Stimulated activated CD4-positive, alpha-beta T cell treated with anti-CD3 and anti-CD28 coated beads, TNF-alpha, amount 100 ng/mL, for 4 hours (primary cell): ENCODE measurements at places on chromosomes 4 and X.

DNA sequence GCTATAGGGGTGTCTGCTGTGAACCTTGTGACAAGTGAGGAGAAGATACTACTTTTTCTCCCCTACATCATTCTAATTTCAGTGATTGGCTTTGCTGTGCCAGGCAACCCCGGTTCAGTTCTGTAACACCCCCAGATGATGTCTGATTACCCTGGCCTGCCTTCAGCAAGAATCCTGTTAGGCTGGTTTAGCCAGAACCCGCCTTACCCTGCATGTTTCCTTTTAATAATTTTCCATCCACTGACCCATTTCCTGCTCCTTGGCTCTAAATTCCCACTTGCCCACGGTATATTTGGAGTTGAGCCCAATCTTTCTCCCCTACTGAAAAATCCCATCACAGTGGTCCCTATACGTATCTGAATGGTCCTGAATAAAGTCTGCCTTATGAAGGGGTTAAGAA lies 46.5 kb upstream of the HPSE start:
- DNase-seq = no peak

DNA sequence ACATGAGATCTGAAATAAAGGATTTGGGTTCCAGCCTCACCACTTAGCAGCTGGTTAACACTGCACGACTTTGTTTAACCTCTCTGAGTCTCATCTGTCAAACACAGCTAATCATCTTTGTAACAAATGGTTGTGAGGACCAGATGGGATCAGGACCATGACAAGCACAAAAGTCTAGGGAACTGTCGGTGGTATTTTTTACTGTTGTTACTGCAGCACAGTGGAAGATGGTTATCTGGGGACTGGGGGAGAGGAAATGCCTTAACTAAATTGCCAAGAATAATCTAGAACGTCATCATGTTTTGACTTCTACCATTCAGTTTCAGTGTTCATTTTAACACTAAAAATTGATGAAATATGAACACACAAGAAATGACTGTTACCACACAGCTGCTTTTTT lies 99.5 kb downstream of the ADGRA3 start:
- DNase-seq = no peak

DNA sequence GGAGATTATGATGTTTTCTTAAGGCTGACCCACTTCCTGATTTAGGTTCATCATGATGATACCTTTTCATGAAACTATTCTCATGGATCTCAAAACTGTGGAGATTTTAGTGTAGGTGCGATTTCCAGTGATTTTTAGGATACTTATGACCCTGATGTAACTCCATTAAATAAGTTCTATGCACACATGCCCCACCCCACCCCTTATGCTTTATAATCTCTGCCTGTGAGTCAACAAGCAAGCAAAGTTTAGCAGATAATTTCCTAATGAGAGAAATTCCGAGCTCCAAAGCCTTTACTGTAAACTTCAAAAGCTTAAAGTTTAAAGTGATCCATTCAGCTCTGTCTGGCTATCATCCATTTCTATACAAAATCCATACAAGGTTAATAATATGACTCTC lies 56.4 kb downstream of the C4orf33 start:
- no peak for DNase-seq

DNA sequence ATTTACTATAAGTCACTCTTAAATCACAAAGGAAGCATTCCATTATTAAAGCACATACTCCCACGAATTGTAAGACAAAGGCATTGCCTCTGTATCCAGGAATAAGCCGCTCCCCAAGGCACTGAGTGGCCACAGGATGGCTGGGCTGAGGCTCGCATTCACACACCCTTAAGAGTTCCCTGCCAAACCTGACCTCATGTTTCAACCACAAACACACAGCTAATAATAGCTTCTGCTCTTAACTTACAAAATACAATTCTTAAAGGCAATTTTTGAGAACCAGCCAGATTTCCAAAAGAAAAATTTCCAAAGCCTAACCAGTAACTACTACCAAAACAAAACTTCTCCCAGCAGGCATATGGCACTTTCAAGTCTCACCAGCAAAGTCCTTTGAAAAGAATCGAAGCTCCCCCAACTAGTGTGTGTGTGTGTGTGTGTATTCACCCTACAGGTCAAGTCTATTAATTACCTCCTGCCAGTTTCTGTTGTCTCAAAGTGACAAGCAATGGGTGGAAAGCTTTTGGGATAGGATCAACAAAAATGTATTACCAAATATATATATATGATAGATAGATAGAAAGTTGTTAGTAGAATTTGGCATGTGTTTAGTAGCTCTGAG lies 36.0 kb downstream of the ARHGAP6 start:
- no peak for DNase-seq

DNA sequence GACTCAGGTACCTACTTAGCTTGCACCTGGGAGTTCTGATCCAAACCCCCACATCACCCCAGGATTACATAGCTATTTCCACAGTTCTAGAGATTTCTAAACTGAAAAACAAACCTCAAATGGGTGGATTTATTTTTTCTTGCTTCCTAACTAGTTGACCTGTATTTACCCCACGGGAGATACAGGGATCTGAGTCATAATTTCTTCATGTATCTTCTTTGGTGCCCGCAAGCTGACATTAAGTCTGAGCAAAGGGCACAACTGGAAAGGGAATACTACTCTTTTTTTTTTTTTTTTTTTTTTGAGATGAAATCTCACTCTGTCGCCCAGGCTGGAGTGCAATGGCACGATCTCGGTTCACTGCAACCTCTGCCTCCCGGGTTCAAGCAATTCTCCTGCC lies 10.0 kb upstream of the ELOVL6 start:
- no peak for DNase-seq

DNA sequence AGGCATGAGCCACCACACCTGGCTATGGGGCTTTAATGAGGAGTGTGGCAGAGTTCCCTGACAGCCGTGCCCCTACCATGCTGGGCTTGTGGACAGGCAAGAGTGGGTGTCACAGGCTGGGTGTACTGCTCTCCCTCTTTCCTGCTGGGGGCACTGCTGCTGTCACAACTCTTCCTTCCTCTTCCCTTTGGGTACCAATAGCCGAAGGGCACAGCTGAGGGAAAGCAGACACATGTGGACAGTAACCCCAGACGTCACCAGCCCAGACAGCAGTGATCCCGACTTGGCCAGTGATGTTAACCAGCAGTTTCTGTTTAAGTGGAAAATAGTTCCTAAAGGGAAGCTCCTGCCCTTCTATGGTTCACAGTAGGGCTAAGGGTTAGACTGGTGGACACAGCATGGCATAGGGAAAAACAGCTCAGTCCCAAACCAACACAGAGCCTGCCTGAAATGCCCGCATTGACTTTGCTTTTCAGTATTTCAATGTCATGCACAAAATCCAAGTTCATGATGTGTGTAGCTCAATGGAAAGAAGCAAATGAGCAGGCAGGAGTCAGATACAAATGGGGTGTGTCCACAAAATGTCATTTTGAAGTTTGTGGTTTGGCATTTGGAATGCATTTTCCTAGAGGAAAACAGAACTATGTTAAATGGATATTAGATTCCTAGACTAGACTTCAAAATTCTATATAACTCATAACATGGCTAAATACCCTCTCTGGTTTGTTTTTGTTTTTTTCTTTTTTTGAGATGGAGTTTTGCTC lies 24.9 kb upstream of the DDX3X start:
- DNase-seq = no peak

GRCh38 chr4:122479935-122480416 lies 23.5 kb upstream of the IL2 start:
- DNase-seq = no peak

DNA sequence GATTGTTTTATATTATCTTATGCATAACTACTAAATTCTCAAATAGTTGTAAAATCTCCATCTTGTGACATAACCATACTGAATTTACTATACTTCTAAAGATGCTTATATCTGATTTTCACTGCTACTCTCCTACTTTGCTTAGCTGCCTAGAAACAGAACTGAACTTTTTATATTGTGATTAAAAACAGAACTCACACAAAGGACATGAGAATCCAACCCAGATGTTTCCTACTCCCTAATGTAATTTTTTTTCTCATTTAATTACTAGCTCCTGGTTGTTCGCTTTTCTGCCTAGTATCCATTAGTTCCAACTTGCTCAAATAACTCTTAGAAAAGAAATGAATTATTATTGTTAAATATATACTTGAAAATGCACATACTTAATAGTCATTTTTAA lies 283.5 kb upstream of the ACTRT1 start:
- DNase-seq = no peak

DNA sequence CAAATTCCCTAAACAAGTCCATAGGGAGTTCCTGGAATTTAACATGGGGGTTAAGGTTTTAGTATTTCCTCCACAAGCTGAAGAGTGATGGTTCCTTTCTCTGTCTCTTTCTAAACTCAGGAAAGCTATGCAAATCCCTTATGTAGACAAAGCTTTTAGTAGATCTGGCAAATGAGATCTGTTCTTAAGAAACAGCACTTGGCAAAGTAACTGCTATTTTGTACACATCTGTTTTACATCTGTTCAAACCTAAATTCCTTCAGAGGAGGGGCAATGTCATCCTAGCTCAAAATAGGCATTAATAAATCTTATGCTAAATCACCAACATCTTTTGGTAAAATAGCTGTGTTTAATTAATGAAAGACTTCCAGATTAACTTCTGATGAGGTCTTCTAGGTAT lies 137.8 kb upstream of the TBC1D9 start:
- no peak for DNase-seq

GRCh38 chr4:38696697-38697096 lies 32.7 kb downstream of the KLF3 start:
- no peak for DNase-seq

- no peak for DNase-seq
These were observed 151.0 kb downstream of the CAMK2D start for GRCh38 chr4:113610537-113610936.

GRCh38 chrX:41189156-41189555 lies 103.9 kb downstream of the USP9X start:
- DNase-seq = no peak

DNA sequence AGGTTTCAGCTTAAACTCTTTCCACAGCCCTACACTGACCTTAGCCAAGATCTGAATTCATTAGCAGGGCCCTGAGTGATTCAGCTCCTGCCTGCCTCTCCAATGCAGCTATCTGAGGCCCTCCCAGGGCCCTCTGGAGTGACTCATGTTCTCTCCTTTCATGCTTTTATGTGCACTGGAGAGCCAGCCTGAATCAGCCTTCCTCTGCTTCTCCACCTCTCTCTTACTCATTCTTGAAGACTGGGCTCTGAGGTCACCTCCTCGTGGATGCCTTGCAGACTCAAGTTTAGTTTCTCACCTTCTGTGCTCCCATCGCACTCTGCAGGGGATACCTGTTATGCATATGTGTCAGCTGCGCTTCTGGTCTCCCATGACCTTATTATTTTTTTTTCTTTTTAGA lies 3.1 kb upstream of the OCIAD2 start:
- DNase-seq = peak; percentile 15

- DNase-seq = no peak
These were observed 37.7 kb upstream of the RAB33B start for GRCh38 chr4:139416073-139416673.

DNA sequence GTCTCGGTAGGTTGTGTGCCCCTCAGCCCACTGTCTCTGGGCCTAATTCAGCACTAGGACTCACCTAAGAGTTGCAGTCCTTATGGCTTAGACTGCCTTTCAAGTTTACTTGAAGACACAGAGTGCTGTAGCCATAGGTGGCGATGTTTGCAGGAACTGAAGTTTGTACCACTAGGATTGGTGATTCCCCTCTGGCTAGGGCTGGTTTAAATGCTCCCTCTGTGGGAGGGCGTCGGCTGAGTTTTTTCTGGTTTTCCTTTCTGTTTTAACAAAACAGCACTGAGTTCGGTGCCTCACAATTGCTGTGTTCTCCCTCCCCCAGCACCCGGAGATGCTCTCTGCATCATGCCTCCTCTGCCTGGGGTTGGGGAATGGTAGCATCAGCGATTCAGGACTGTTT lies 480.9 kb downstream of the PCDH11X start:
- no peak for DNase-seq

DNA sequence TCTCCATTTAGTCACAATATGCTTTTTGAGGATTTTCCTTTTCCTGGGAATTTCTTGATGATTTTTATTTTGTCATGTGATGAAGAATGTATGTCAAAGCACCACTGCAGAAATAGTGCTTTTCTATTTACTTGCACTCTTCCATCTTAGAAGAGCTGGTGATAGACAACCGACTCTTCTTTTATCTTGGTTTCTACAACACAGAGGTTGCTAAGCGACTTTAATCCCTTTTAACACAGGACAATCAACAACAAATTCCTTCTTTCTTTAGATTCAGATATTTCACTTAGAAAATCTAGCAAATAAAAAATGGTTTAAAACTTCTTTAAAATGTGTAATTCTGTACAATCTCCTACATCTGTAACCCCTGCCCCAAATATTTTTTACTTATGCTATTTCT lies 34.6 kb downstream of the TET2 start:
- no peak for DNase-seq

- no peak for DNase-seq
These were observed 653.8 kb upstream of the CPEB2 start for GRCh38 chr4:14348506-14348905.

DNA sequence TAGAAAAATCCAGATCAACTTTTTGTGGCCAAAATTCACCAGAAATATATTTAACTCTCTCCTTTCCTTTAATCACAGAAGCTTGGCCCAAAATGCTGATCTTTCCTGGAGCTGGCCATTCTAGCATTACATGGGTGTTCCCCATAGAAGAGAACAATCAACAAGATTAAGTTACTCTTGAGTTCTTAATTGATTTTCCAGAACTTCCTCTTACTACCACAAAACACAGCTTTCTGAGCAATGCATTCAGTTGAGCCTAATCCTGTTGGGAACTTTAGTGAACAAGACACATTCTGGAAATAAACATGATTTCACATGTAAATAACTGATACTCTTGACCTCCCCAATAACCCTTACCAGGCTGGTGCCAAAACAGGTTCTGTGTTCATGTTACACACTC lies 45.4 kb upstream of the STIM2 start:
- no peak for DNase-seq

DNA sequence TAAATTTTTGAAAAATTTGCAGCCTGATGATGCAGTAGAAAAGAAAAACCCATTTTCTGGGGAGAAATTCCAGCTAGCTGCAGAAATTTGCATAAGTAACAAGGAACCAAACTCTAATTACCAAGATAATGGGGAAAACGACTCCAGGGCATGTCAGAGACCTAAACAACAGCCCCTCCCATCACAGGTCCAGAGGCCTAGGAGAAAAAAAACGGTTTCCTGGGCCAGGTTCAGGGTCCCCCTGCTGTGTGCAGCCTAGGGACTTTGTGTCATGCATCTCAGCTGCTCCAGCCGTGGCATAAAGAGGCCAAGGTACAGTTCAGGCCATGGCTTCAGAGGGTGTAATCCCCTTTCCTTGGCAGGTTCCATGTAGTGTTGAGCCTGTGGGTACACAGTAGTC lies 733.7 kb upstream of the CT83 start:
- DNase-seq = no peak
